ENCODE measurements at places on chromosomes 6 and 20.

DNA sequence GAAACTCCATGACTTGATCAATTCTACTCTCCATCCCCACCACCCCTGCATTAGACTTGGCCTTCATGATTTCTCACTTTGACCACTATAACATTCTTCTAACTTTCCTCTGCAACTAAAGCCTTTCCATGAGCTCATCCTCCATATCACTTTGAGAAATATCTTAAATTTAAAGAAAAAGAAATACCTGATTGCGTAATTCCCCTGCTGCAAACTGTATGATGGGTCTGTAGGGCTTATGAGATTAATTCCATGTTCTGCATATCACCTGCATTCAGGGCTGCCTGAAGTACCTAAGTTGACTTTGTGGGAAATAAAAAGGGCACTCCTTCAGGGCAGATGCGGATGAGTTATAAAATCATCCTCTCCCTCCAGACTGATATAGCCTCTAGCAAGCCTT lies 549.8 kb downstream of the LMBRD1 start:
- DNase-seq = no peak

GRCh38 chr6:35706468-35706867 lies 17.8 kb upstream of the FKBP5 start:
- no peak for DNase-seq

DNA sequence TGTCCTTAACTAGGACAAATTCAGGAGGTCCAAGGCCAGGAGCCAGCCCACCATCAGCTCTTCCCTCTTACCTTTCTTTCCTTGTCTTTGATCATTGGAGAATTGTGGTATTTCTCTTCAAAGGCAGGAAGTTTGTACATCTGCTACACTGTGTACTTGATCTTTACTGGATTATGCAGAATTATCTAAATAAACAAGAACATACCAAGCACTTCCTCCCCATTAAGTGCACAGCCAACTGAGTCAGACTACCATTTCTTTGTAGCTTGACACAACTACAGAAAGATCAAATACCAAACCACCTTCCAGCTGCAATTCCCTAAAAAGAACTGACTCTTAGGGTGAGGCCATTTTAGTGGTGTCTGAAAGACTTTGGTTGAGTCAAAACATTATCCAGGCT lies 195.1 kb downstream of the HDGFL1 start:
- DNase-seq = no peak

- DNase-seq = no peak
Observed at GRCh38 chr6:139839506-139840156, 465.2 kb upstream of the CITED2 start.

DNA sequence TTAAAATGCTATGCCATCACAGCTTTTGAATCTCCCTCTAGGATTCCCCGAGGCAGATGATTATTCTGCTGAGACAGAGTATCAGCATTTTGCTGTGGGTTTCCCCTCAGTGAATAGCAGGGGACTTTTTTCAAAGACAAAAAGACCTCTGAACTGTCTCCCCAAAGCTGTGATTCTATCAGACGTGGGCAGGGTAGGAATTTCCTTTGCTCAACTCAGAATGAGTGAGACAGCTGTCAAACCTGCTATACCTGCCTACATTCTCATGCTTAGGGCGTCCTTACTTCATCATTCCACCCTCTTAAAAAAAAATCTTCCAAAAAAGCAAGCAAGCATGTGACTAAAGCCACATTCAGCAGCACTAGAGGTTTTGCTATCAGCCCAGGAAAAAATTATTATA lies 147.6 kb upstream of the FAM83B start:
- no peak for DNase-seq
